ENCODE measurements at places on chromosomes 12 and 14. TPM values are rescaled to one million over a fixed set of nuclear protein-coding genes. Genes with fewer than 3 reads are reported as not detected.

CCDC60 gene
- 1.6 TPM for total RNA-seq

TMEM132C gene
- 5.0 TPM for total RNA-seq

GSC gene
- total RNA-seq = not detected

USP15 gene
- 105 TPM for total RNA-seq

DNA sequence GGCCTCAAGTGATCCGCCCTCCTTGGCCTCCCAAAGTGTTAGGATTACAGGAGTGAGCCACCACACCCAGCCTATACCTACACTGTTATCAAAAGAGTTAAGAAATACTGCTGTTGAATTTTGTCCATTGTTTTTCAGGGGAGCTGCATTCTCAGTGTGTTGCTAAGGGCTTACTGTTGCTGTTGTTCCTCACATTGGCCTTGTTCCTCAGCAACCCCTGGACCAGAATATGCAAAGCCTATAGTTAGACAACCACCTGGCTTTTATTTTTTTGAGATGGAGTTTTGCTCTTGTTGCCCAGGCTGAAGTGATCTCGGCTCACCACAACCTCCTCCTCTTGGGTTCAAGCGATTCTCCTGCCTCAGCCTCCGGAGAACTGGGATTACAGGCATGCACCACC, 4.7 kb upstream of the ATP6V0A2 start:
- H3K27me3 ChIP-seq = no peaks in the 10 kb centered on the region
- no peak overlapping the region for H3K27ac ChIP-seq
- no peak overlapping the region for H3K4me3 ChIP-seq

DNA sequence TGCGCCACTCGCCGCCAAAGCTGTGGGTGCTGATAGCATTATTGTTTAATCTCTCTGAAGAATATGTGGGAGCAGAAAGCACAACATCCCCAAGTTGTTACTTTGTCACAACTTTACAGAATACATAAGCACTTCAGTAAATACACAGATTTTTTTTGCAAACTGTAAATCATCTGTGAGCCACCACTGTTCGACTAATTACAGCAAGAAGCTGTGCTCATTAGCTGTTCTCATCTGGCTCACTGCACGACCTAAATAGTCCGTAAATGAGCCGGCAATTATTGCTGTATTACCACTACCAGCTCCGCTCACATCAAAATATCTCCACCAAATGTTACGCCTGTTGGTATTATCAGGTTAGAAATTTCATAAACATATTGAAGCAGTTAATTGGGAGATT, 228.9 kb upstream of the PRKD1 start:
- no peaks in the 10 kb centered on the region for H3K36me3 ChIP-seq
- DNase-seq = no peak
- no peak overlapping the region for H3K27ac ChIP-seq
- no peaks in the 10 kb centered on the region for H3K4me1 ChIP-seq

DNA sequence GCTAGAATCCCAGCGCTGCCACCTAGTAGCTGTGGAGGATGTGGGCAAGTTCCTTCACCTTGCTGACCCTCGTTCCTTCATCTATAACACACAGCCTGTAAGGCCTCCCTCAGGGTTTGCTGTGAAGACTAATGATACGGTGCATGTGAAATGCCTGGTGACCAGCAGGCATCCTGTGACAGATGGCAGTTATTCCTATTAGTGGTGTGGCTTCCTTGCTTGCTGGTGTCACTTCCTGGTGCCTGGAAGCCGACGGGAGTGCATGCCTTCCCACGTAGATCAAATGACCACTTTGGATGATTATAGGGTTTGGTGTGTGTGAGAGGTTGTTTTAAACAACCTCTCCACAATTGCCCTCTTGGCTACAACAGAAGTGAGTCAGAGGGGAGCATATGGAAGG, 894.9 kb downstream of the VRK1 start:
- H3K4me3 ChIP-seq = no peak overlapping the region
- no peak overlapping the region for H3K27ac ChIP-seq
- no peaks in the 10 kb centered on the region for H3K27me3 ChIP-seq
- H3K4me1 ChIP-seq = no peaks in the 10 kb centered on the region
- no peak for DNase-seq

DNA sequence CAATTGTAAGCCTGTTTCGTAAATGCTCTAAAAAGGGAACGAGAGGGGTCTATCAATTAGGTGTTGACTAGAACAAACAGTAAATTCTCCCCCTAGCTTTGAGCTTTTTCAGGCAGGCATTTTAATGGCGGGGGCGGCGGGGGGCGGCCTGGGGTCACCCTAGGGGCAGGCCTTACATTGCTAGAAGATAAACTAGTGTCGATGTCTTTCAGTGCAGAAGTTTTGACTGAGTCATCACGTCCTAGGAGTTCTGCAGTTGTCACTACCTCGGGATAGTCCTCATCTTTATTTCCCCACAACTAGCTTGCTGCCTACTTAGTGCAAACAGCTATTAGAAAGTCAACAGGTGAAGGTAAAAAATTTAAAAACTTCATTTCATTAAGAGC, 1.6 kb downstream of the ATP6V1D start:
- H3K27me3 ChIP-seq = no peaks in the 10 kb centered on the region
- no peak overlapping the region for H3K27ac ChIP-seq
- H3K4me3 ChIP-seq = no peak overlapping the region
- peaks cover 4% of the 10 kb centered on the region for H3K36me3 ChIP-seq

GRCh38 chr14:61514927-61515326, 180.4 kb upstream of the HIF1A start:
- H3K36me3 ChIP-seq = no peaks in the 10 kb centered on the region
- H3K4me3 ChIP-seq = no peak overlapping the region
- H3K27ac ChIP-seq = no peak overlapping the region
- no peak for DNase-seq
- no peaks in the 10 kb centered on the region for H3K4me1 ChIP-seq

Data from Peyer's patch (tissue), 4 donors.